ENCODE measurements at places on chromosomes 1 and 21.

GRCh38 chr1:209048941-209049669, 534.4 kb upstream of the CAMK1G start:
- DNase-seq: no peak

DNA sequence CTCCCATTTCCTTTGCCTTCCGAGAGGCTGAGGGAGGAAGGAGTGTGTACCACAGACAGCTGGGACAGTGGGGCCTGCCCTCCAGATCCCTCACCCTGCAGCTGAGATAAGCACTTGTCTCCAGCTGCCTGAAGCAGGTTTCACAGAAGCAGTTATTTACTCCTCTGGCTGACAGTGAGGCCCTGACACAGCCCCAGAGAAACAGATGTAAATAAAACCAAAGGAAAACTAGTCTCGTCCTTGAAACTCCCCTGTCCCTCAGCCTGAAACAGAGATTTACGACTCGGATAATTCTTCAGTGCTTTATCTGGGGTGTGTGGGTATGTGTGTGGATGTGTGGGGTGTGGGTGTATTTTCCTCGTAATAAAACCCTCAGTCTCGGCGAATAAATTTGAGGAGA, 181.1 kb downstream of the IGSF21 start:
- DNase-seq: peak; percentile 67

GRCh38 chr1:165965857-165966256, 138.4 kb downstream of the UCK2 start:
- DNase-seq: no peak

DNA sequence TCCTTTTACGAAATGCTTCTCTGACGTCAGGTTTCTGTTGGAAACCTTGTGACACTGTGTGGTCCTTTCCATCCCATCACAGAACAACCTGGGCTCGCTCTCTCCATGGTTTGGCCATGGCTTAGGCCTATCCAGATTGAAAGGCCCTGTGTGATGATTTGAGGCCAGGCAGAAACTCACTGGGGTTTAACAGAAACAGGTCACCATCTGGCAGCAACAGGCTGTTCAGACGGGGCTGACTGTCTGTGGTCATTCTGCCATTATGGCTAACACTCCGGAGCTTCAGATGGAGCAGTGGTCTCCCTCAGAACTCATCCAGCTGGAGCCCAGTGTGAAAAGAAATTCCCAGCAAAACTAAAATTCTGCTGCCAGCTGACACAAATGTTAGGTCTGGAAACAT, 9.3 kb downstream of the PLEKHM2 start:
- DNase-seq: no peak

DNA sequence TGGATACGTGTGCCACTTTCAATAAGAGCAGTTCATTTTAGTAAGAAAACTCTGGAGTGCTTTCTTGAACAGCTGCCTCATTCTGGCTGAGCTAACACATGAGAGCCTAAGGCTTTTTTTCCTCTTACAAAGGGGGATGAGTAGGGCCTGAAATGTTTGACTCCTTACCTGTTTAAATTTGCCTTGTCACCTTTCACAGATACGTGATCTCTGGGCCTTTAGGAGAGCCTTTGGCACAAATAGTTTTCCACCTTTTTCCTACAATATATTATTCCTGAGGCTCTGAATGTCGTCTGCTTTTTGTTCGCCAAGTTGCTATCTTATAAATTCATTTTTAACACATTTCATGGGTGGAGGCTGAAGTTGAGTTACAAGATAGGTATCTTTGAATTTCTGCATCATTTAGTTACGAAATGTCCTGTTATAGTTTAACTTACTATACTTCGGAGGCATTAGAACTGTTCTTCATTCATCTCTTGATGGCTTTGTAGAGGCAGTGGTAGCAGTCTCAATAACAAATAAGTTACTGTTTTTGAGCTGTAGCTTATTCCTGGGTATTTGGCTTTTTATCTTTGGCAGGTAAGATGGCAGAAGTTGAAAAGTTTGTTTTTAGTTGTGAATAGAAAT, 17.2 kb downstream of the UBAP2L start:
- DNase-seq: no peak
